CD4-positive, alpha-beta T cell treated with Interleukin-10 for 1 hour (primary cell): ENCODE measurements at places on chromosomes 3 and 15.

- DNase-seq: no peak
Measured at GRCh38 chr3:127197300-127198189, 4.6 kb downstream of the PRR23E start.

DNA sequence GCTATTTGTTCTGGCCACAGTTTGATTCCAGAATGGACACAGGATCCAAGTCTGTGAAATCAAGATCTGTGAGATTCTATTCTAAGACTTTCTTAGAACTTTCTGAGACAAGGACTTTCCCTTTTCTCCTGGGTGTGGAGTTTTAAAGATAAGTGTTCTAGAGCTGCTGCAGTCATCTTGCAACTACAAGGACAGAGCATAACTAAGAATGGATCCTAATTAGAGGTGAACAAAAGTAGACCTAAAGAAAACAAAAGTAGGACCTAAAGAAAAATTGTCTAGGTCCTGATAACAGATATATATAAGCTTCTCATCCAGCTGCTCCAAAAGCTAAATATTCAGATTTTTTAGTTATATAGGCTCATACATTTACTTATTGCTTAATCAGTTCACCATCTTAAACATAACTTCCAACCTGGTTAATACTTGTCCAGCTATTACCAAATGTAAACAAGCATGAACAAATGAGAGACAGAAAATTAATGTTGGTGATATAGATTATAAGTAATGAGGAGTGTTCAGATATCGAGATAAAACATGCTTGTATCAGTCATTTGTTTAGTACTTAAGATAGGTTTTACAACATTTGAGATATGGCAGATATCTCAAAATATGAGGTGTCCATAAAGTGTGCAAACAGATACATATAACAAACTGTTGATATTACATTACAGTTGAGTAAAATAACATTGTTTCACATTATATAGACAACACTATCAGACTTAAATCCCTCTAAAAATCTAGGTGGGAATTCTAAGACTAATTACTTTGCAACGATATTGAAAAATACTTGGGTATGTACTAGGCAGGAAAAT is 75.1 kb downstream of the CD200 start:
- DNase-seq: no peak

DNA sequence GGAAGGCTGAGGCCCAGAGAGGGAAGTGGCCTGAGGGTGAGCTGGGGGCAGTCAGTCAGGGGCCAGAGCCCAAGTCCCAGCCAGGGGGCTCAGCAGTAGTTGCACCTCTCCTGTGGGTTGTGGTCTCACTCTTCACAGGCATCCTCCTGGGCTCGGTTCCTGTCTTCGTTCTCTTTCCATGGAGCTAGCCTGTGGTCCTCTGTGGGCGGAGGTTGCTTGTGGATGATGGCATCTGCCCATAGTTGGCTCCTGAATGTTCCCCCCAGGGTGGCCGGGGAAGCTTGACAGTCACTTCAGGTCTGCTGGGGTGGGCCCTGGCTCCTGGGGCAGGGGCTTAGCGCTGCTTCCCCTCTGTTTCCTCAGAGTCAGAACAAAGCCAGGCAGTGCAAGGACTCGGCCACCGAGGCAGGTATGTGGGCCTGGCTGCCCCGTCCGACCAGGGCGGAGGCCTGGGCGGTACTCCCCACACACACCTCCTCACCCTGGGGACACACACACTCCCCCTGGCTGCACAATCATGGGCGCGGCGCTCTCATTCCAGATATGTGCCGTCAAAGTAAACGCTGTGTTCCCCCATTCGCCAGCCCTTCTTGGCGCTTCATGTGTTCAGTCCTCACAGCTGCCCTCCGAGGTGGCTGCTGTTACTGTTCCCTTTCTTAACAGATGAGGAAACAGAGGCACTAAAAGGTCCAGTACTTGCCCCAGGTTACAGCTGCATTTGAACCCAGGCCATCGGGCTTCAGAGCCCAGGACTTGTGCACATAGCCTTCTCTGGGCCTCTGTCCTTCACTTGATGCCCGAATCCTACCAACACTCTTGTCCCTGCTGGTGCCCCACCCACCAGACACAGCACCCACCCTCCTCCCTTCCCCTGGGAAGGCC is 34.5 kb downstream of the PSTPIP1 start:
- DNase-seq: no peak

- no peak for DNase-seq
Measured at GRCh38 chr3:150362515-150363302, 45.4 kb upstream of the TSC22D2 start.

DNA sequence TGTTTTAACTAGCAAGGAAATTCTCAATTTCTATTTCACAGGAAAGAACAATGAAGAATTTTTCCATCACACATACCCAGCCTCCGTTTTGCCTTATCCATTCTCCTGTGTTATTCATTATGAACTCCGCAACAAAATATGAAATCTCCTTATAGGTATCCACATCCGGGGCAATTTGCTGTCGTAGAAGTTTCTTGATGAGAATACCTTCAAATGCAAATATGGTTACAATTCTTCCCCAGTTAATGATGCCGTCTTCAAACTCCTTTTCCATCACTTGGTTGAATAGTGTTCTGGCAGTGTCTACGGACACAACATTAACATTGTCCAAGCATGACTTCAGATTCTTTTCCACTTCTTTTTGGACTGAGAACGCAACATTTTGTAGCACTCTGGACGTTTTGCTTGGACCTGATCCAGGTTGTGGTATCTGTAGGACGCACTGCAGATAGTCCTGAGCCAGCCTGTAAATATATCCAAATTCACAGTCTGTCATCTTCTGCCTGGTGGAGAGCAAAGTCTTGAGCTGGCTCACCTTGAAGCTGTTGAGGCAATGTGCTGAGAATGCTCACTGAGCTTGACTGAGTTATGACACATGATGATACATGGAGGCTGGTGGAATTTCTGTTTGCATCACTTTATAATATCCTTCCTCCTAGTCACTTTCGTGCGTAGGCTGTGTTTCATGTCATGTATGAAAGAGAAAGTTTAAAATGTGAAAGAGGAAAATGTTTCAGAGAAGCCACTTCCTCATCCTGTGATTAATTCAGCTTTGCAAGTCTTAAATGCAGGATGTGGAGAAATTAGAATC is at the start of gene BCL2A1:
Gene BCL2A1, minus strand, starts transcription at position 573 of the 811 bp plus-strand sequence. Its CDS starts 77 bp downstream, at position 496.
- peak; percentile 71 for DNase-seq

DNA sequence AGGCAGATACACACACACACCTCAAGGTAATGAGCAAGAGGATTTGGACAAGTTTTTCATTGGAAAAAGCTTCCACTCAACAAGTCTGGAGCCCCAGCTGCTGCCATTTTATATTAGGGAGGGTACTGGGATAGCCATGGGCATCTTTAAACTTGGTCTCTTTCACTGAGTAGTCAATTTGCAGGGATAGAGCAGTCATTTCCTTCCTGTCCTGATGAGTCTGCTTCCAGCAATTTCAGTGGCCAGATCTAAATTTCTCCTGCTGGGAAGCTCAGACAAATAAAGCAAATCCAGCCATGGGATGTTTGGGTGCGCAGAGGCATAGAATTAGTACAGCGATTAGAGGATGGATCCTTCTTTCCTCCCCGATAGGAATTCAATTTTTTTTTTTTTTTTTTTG is 874 bp upstream of the ERC2 start:
- no peak for DNase-seq
